Kasumi-1 (cell line): ENCODE measurements at places on chromosomes 7 and 10.

GRCh38 chr7:3897430-3898372 lies 596.6 kb downstream of the SDK1 start:
- DNase-seq = peak; percentile 16

- no peak for DNase-seq
Measured at GRCh38 chr10:71357792-71358265, 38.8 kb downstream of the SLC29A3 start.

DNA sequence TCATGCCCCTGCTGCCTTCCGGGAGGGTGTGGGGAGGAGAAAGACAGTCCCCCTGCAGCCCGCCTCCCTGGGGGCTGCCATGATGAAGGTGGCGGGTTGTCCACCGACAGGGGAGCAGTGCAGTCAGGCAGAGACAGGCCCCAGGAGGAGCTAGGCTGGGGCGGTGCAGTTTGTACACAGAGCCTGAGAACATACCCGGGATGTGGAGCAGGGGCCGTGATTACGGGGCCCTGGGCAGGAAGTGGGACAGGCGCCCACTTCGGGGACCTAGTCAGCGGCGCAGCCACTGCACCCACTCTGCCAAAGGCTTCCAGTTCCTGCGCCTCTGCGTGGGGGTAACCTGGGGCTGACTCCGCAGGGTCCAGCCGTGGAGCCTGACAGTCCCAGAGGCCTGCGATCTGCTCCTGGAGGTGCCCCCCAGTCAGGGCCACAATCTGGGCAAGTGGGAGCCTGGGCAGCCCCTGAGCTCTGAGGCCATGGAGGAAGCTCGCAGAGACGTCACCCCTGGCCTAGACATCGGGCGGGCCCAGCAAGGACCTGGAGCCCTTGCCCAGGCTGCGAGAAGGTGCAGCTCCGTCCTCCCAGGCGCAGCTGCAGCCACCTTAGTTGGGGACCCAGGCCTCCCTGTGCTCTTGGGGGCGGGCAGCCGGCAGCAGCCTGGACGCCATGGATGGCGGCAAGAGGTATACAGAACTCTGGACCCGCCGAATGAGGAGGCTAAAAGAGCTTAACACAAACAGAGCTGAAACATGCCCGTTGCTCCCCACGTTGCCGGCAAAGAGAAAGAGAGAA lies 1356.8 kb downstream of the XPNPEP1 start:
- DNase-seq = no peak

GRCh38 chr10:58335306-58336005 lies 650 bp downstream of the UBE2D1 start:
- DNase-seq = no peak

DNA sequence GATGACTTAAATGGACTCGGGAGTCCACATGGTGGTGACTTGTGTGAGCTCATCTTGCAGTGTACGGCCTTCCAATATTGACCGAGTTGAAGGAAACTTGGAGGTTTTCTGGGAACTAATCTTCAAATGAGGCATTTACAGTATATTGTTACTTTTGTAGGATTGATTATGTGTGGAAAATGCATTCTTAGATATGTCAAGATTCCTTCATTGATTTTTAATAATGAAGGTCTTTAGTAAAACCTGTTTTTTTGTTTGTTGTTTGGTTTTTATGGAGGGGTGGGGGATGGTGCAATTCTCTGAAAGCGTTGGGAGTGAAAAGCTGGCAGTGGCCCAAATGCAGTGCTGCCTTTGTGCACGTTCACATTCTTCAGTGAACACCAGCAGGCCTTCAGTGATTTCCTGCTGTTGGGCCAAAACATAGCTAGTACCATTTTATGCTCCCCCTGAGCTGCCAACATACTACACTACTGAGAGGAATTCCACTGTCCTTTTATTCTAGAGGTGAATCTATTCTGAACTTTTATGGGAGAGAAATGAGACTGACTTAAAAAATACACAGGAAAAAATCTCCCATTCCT lies 50.4 kb downstream of the CCNY start:
- DNase-seq = no peak
